ENCODE measurements at places on chromosomes 3 and 15. TPM values are rescaled to one million over a fixed set of nuclear protein-coding genes. Genes with fewer than 3 reads are reported as not detected.

The CRTC3 gene
- 4.7 TPM for total RNA-seq

The RUVBL1 gene
- total RNA-seq: 83.3 TPM

The GCNT3 gene
- not detected for total RNA-seq

The PDIA5 gene
- 19.4 TPM for total RNA-seq

The TGM5 gene
- not detected for total RNA-seq

The DTX3L gene
- total RNA-seq: 7.9 TPM

The HHLA2 gene
- not detected for total RNA-seq

The FETUB gene
- not detected for total RNA-seq

The IL5RA gene
- total RNA-seq: not detected

The MESP1 gene
- total RNA-seq: under 0.01 TPM

The PTX3 gene
- total RNA-seq: 96.7 TPM

The TLR9 gene
- not detected for total RNA-seq

The CLDN1 gene
- total RNA-seq: 4.7 TPM
